ENCODE measurements at places on chromosomes 12 and 14.
A peak's percentile ranks its signal among the peaks of the same experiment; 100 is the strongest.

DNA sequence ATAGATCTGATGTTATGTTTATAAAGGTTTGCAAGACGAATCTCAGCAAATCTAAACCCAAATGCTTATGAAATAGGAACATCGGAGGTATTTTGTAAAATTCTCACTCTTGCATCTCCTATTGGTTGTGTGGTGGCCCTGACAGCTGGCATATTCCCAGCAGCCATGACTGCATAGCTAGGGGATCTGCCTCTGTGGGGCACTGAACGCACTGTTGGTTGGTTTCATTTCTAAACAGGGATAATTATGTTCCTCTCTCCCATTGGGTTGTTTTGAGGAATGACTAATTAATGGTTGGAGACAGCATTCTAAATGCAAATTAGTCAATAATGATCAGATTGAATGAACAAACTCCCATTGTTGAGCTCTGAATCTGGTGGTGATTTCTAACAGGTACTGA is 2.7 kb upstream of the BEST3 start:
- no peak for DNase-seq

GRCh38 chr14:79656056-79656455 is 555.2 kb downstream of the DIO2 start:
- no peak for DNase-seq

- DNase-seq = no peak
These were observed 126.3 kb downstream of the ATXN7L3B start for GRCh38 chr12:74663958-74664357.

DNA sequence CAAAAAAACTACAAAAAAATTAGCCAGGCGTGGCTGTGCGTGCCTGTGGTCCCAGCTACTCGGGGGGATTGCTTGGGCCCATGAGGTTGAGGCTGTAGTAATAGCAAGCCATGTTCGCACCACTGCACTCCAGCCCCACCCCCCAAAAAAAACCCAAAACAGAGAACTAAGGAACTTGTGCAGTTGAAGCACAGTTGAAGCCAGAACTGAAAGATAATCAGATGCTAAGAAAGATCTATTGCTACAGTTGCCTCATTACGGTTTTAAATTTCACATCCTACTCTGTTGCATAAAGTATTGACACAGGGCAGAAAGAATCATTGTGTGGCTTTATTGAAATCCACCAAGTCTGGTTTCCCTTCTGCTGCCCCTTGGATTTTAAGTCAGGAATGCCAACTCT is 3.8 kb downstream of the CS start:
- DNase-seq = peak; percentile 10

GRCh38 chr14:28240909-28241308 is 525.7 kb upstream of the FOXG1 start:
- no peak for DNase-seq
